ENCODE measurements at places on chromosomes 1 and 21.

GRCh38 chr1:183915625-183916510 lies 110.9 kb downstream of the RGL1 start:
- peak; percentile 85 for DNase-seq

DNA sequence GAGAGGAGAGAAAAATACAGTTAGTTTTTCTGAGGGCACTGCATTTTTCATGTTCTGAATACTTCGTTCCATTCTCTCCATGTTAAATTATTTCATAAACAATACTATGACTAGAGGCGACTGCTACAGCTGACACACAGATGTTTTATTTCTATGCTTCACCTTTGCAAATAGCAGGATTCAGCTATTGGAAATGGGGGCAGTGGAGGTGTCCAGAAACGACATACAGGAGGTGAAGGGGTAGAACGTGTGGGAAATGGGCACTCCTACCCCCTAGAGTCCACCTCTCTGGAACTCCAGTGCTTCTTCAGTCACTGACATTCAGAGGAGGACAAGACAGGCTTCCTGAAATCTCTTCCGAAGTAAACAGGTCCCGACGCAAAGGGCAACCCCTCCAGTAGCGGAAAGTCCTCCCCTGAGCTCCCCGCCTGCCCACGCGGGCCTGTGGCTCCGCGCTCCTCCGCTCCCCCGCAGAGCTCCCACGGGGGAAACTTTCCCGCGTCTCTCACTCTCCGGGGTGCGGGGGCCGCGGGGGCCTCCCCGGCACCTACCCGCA lies 480 bp downstream of the DPYD start:
- DNase-seq = no peak

- no peak for DNase-seq
Observed at GRCh38 chr1:97385536-97386277, 535.1 kb downstream of the DPYD start.

- no peak for DNase-seq
Observed at GRCh38 chr1:64171797-64172281, 31.6 kb upstream of the UBE2U start.

DNA sequence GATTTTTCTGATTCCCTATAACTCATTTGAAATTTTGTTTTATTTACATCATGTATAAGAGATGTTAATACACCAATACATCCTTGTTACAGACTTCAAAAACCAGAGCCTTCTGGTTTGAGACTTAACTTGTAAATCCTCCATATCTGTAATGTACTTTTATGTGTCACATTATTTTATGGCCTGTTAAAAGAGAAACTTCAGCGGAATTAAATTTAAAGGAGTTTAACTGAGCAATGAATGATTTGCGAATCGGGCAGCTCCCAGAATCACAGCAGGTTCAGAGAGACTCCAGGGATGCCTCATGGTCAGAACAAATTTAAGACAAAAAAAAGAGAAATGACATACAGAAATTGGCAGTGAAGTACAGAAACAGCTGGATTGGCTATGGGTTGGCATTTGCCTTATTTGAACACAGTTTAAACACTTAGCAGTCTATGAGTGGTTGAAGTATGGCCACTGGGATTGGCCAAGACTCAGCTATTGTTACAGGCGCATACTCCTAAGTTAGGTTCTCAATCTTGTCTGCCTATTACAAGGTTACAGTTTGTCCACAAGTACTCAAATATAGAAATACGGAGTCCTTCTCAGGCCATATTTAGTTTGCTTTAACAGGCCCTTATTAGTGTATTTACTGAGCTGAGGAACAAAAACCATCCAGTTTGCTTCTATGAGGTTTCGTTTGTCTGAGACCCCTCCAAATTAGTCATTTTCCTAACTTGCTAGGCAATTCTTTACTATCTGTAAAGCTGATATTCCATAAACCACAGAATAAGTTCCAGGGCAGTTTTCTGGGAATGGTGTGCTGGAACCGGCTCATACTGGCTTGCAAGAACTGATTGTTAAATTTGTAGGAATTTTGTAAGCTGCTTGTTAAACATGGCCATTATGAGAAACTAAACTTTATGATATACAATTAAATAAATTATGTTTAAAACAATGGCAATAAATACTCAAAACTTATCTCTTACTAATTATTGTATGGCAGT lies 56.2 kb upstream of the WDR26 start:
- no peak for DNase-seq

All from CD4-positive, alpha-beta T cell treated with Interleukin-12 subunit alpha and Interleukin-12 subunit beta, for 1 hour (primary cell).